ENCODE measurements at places on chromosomes 2 and 18.

GRCh38 chr2:76498360-76498759 is 787.6 kb upstream of the GCFC2 start:
- DNase-seq: no peak

DNA sequence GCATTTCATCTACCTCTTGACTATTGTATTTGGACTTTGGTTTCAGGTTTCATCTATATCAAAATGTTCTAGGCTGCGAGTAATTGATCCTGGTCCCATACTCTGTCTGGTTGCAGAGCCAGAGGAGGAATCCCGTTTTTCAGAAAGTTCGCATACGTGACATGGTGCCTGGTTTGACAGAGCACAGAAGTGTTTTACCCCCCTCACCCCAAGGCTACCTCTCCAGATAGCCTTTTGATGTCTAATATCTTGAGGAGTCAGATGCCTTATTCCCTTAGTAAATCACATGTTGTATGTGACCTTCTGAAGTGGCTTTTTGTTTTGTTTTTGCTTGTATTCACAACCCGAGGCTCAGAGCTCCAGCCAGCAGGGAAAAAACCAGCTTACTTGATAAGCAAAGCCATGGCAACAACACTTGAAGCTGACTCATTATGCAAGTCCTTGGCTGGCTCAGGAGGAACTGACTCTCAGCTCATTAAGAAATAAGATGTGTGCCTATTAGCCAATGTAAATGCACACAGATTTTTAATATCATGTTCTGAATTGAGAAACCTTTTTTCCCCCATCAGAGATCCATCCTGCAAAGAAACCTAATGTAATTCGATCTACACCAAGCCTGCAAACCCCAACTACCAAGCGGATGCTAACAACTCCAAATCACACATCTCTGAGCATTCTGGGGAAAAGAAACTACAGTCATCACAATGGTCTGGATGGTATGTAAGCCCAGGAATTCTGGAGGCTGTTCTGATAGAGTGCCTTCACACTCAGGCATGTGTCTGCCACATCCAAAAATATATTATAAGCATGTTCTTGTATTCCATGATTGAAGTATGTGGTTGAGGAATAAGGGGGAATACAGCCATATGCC is 41.4 kb downstream of the OXER1 start:
- DNase-seq: no peak

- DNase-seq: no peak
Measured at GRCh38 chr2:195575879-195576401, 81.1 kb upstream of the SLC39A10 start.

- no peak for DNase-seq
Measured at GRCh38 chr18:31830686-31831085, 70.0 kb upstream of the SLC25A52 start.

- DNase-seq: no peak
Measured at GRCh38 chr2:54603357-54603756, 120.1 kb upstream of the EML6 start.

DNA sequence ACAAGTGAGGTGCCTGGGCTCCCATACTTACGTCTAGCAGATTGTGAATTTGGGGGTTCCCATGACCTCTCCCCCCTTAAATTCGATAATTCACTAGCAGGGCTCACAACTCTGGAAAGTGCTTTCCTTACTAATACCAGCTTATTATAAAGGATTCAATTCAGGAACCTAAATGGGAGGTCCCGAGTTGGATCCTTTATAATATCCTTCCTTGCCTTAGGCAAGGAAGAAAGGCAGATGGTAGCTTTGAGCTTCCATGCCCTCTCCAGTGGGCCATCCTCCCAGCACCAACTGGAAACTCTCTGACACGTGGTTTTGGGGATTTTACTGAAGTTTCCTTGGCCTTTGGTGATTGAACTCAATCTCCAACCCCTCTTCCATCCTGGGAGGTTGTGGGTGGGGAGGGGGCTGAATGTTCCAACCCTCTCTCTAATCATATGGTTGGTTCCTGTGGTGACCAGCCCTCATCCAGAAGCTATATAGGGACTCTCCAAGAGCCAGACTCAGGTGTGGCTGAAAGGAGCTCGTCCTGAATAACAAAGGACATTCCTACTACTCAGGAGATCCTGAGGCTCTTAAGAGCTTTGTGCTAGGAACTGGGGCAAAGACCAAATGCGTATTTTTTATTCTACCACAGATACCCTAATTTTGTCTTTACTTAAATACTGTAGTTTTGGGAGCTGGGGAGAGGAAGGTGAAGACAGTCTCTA is 62.2 kb downstream of the HAUS1 start:
- DNase-seq: no peak

- DNase-seq: no peak
Measured at GRCh38 chr2:86633155-86633651, 9.5 kb upstream of the RNF103 start.

DNA sequence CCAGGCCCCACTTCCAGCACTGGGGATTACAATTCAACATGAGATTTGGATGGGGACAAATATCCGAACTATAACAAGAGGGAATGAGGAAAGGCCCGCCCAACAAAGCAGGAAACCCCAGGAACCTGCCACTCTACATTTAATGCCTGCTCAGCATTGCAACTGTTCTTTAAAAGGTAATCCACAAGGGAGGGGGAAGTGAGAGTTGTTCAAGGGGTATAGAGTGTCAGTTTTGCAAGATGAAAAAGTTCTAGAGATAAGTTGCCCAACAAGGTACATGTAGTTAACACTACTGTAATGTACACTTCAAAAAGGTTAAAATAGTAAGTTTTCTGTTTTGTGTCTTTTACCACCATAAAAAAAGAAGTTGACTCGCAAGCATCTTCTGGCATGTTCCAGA is 137.6 kb downstream of the MBD2 start:
- no peak for DNase-seq

DNA sequence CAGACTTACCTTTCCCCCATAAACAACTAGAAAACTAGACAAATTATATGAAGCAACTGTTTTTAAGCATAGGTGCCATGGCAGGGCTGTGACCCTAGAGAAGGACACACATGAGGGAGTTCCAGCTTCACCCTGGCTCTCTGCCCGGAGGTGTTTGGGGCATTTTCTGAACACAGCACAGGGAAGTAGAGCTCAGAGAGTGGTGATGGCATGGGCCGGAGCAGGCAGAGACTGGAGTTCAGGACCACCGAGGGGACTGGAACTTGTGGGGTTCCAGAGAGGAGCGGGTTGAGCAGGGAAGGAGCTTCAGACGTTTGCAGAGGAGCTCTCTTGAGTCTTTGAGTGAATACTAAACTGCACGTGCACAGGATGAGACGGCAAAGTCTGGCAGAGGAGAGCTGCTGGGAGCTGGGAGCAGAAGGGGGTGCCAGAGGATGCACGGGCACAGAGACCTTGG is 26.5 kb upstream of the KLF11 start:
- DNase-seq: no peak

- no peak for DNase-seq
Measured at GRCh38 chr2:217252181-217252580, 392.3 kb upstream of the TNP1 start.

GRCh38 chr2:161112908-161113307 is 47.3 kb upstream of the TANK start:
- DNase-seq: no peak

DNA sequence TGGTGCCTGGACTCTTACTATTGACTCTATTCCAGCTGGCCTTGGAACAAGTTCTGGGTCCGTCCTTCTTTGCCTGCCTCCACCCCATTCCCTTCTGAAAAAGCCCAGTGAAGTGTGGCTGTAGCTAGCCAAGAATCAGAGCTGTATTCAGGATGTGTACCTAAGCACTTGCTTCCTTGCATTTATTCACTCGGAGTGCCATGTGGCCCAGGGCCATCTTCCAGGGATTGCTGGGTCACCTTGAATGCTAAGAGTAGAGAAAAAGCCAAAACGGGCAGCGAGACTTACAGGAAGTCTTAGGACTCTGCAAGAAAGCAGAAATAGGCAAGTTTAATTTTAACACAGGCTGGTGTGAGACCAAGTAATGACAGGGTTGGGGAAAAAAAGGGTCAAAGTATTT is 4.1 kb downstream of the ITGA6 start:
- no peak for DNase-seq

DNA sequence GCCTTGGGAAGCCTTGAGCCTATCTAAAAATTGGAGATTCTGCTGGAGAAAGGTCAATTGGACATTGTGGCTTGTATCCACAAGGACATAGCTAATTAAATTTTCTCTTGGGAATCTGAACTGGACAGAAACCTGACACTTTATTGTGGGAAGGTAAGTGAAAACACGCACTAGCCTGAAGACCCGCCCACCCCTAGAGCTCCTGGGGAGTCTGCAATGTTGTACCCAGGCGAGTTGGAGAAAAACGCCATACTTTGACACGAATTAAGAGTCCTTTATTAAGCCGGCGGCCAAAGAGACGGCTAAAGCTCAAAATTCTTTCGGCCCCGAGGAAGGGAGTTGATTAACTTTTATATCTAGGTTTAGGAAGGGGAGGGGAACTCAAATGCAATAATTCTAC is 1.2 kb upstream of the ZNF892 start:
- no peak for DNase-seq

GRCh38 chr2:156457523-156458517 is 21.6 kb downstream of the GPD2 start:
- DNase-seq: no peak

- DNase-seq: no peak
Measured at GRCh38 chr18:55821219-55821618, 233.2 kb upstream of the TCF4 start.
